ENCODE measurements at places on chromosomes 2 and 18. TPM values are rescaled to one million over a fixed set of nuclear protein-coding genes. Genes with fewer than 3 reads are reported as not detected.

GRCh38 chr2:120885749-120886148 is 150.1 kb downstream of the GLI2 start:
- DNase-seq, result no peak

DNA sequence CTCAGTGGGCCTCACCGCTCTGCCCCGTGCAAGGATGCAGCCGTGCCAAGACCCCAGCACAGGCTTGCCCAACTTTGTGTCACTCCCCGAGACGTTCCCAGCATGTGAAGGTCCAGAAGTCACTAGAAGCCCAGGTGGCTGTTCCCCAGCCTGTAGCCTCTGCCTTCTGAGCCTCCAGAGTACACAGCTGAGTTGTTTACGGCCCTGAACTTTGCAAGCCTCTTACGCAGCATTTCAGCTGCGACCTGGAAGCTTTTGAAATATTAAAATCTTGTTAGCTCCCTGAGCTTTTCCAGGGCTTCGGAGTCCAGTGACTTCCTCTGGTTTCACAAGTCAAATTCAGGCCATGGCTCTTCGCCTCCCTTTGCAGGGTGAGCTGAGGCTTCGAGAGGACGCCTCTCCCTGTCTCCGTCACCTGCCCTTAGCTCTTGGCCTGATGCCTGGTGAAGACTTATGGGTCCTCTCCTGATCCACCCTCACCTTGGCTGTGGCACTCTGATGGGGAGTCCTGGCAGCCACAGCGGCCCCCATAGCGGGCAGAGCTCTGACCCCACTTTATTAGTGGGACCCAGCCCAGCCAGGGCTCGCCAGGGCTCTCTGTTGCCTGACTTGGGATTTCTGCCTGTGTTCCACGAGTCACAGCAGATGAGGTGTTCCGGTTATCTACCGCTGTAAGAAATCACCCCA is 76.5 kb upstream of the HPCAL1 start:
- no peak for DNase-seq

GRCh38 chr18:23924813-23925212 is 89.7 kb upstream of the TTC39C start:
- no peak for DNase-seq

- DNase-seq, result no peak
Measured at GRCh38 chr18:71503222-71503621, 1040.9 kb downstream of the CBLN2 start.

ZNF24 gene
- 53.5 TPM for total RNA-seq

TMEM17 gene
- 0.15 TPM for total RNA-seq

VAMP5 gene
- total RNA-seq, result 7.3 TPM

RSAD2 gene
- total RNA-seq, result 3.3 TPM

C2orf72 gene
- total RNA-seq, result not detected
